Fibroblast of the conjunctiva (primary cell): ENCODE measurements at places on chromosomes 6 and 20.

DNA sequence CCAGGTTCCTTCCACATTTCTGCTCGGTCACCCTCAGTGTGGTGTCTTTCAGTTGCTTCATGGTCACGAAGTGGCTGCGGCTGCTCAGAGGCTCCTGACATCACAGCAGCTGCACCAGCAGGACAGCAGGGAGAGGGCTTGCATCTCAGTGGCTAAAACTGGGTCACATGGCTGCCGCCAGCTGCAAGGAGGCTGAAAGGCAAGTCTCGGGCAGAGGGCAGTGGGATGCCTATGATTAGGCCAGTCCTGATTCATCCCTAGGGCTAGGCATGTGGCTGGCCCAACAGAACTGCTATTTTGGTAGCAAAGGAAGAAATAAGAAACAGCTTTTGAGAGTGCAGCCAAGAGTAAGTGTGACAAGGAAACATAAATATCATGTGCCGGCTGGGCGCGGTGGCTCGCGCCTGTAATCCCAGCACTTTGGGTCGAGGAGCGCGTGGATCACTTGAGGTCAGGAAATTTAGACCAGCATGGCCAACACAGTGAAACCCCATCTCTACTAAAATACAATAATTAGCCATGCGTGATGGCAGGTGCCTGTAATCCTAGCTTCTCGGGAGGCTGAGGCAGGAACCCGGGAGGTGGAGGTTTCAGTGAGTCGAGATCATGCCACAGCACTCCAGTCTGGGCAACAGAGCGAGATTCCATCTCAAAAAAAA is 46.6 kb downstream of the RBM38 start:
- no peak for DNase-seq

- peak; percentile 65 for DNase-seq
Observed at GRCh38 chr20:36754656-36755222, 8.8 kb upstream of the NDRG3 start.

GRCh38 chr6:99276747-99277146 is 72.7 kb downstream of the FAXC start:
- DNase-seq = no peak

GRCh38 chr20:2237059-2237458 is 58.7 kb upstream of the TGM3 start:
- peak; percentile 83 for DNase-seq

GRCh38 chr6:68237205-68237604 is 397.9 kb upstream of the ADGRB3 start:
- no peak for DNase-seq

GRCh38 chr6:134482593-134483270 is 164.8 kb upstream of the SGK1 start:
- DNase-seq = no peak

- DNase-seq = no peak
Observed at GRCh38 chr6:16578695-16579285, 182.5 kb downstream of the ATXN1 start.

DNA sequence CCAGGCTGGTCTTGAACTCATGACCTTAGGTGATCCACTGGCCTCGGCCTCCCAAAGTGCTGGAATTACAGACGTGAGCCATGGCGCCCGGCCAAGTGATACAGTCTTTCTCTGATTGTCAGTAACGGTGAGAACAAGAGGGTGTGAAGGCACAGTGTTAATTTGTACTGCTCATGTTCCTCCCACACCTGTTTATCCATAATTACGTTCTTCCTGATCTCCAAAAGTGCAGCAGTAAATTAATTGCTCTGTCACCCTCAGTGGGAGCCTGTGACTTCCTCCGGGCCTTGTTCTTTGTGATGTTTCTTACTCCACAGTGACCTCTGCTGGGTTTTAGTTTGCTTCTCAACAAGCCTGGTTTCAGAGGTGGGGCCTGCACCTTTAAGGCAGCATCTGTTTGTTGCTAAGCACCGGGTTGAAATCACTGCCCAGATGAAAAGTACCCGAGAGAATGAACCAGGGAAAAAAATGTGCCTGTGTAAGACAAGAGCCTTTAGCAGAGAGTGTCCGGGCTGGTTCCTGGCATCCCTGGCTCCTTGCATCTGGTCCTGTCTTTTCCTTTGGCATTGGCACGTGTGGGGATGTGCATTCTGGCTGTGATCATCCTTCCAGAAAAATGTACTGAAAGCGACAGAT is 89.1 kb upstream of the CLDN20 start:
- peak; percentile 84 for DNase-seq

- no peak for DNase-seq
Observed at GRCh38 chr6:117908246-117909068, 1.4 kb downstream of the SLC35F1 start.

DNA sequence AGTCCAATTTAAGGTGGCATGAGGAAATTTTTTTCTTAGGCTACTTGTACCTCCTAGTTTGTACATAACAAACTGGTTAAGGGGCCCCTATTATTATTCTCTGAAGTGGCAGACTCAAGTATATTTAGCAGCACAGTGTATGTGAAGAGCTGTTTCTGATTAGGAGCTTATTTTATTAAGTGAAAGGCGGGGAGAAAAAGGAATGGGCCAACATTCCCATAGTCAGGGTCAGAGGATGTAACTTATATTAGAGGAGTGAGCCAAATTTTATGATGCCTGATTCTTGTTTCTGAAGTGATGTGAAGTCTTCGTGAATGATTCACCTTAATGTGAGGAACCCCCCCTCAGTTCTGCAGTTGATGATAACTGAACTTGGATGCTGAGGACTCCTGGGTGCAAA is 2.8 kb downstream of the HECA start:
- DNase-seq = peak; percentile 24

DNA sequence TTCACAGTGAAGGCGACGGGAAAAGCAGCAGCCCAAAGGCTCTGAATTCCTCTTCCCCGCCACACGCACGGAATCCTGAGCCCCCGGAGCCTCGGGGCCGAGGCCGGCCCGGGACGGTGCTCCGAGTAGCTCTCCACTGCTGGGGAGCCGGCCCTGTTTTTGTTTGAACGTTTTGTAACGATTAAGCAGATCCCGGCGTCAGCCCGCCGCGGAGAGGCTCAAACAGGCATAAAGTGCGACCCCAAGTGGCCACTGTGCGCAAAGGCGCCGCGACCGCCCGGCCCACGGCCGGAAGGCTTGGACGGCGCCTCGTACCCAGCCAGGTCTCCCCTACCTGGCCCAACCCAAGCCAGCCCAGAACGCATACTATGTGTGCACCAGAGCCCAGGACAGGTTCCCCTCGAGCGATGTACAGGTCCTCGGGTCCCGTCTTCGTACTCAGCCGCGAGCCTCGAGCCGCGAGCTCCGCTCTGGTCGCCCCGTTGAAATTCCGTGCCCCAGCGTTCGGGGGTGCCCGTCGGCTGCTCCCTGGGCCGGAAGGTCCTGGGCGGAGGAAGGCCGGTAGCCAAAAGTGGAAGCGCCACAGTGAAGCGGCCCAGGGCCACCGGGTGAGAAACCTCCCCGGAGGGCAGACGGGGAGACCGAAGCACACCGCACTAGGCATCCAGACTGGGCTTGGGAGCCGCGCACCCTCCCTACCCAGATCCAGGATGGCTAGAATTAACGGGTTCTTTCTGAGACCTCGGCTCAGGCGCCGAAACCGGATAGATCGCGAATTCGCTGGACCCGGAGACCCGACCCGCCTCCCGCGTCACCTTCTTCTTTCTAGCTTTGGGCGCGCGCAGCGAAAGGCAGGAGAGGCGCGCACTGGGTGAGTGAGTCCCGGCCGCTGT is 1.2 kb upstream of the MAFB start:
- peak; percentile 74 for DNase-seq

- DNase-seq = no peak
Observed at GRCh38 chr6:50826037-50826761, 7.5 kb downstream of the TFAP2B start.

DNA sequence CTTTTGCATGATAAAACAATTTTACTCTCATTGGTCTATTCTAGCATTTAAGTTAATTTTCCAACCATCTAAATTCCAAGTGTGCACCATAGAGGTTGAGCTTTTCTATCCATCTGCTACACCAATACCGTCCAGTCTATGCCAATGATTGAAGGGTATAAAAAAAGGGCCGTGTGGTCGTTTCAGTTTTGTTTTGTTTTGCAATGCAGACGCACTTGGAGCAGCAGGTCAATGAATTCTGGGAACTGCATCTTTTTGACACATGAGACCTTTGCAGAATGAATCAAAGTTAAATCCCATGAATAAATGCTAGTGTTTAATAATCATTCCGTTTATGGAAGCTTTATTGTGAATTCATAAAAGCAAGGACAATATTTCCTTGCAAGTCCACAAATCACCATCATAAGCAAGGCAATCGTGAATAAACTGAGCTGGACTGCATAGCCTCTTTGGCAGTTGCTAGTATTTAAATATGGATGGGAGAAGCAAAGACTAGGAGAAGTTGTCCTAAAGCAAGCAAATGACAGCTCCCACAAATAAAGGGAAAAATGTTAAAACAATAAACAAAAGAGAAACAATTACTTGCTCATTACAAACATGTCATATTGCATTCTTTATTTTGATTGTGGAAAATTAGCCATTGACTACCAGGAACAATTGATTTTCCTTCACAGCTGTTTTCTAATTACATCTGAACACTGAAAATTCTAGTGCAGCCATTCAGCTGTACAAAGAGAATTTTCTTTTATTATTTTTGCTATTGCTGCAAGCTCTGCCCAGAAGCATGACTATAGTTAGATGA is 649.7 kb upstream of the GJE1 start:
- no peak for DNase-seq

DNA sequence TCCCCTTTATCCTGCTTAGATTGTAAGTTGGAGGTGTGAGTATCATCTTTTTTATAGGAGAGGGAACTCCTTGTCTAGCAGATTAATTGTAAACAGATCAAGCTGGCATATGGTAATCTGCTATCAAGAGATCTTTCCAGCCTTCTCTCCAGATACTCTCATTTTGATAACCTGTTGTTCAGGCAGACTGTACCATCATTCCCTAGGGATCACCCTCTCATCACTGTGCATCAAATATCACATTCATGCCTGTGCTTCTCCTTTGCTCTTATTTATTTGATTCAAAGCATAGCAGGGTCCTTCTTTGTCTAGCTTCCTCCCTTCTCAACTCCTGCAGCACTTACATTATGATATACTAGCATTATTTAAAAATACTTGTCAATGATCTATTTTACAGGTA is 73.8 kb downstream of the LRRC1 start:
- no peak for DNase-seq

DNA sequence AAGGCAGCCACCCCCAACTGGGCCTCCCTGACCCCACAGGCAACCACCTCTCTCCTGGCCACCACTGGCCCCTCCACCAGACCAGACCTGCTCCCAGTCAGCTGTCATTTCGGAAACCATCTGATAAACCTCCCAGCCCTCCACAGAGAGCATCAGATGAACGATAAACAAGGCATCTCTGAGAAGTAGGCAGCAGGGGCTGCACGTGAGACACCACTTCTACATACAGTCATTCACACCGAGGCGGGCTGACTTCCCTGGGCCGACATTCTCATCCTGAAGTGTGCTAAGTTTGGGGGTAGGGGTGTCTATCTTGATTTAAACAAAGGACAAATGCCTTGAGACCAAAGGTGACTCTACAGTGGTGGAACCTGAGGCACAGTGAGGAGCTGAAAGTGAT is 13.8 kb downstream of the CPNE5 start:
- DNase-seq = no peak

- no peak for DNase-seq
Observed at GRCh38 chr20:59402681-59403080, 102.3 kb downstream of the EDN3 start.

DNA sequence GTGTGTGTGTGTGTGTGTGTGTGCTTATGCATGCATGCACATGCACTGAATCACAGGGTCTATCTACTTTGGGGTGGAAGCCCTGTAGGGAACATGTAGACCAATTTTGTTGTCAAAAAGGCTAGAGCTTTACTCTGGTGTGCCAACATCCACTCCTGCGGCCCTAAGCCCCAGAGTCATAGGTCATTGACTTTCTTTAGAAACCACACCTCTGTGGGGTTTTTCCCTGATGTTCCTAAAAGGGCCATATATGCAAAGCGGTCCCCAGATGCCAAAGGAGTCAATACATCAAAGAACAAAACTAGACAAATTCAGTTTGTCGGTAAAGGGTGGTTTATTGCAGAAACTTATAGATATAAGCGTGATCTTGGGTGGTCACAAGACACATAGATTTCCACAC is 29.8 kb upstream of the SLC2A12 start:
- DNase-seq = no peak

DNA sequence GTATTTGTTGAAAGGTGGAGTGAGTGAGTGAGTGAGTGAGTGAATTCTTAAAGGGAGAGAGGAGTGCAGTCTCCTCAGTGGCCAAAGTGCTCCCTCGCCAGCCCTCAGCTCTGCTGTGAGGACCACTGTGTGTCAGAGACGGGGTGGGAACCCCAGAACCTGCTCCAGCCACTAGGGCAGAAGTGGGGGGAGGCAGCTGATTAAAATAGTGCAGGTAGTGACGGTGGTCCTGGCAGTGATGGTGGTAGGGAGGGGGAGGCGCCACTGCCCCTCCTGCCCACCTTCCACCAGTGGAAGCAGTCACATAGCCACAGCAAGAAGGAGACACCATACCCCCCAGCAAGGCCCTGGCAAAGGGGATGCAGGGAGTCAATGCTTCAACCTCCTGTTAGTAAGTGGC is 133.5 kb downstream of the PHACTR3 start:
- no peak for DNase-seq

DNA sequence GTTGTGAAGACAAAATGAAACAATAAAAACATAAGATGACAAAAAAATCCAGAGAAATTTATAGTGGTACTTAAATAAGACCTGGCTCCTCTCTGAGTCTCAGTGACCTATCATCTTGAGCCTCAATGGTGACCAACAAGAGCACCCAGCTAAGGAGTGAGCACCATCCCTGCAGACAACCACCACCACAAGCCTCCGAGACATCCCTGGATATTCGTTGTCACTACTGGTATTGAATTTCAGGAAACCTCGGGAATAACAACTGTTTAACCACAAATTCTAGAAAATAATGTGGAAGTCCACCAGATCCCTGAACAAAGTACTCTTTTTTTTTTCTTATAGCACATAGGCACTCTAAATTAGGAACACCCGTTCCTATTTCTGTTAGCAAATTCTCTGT is 32.2 kb upstream of the ADGRF5 start:
- no peak for DNase-seq

DNA sequence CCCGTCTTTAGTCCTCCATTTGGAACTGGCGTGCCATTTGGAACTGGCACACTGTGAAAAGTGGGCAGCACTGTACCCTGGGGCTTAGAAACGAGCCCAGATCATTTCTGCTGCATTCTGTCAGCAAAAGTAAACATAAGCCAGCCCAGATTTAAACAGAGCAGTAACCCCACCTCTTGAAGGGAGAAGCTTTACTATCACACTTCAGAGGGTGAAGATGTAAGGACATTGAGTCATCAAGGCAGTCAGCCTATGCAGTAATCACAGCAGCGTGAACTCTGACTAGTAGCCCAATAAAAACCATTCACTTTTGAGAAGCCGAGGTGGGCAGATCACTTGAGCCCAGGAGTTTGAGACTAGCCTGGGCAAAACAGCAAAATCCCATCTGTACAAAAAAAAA is 216.9 kb downstream of the EYA2 start:
- no peak for DNase-seq

DNA sequence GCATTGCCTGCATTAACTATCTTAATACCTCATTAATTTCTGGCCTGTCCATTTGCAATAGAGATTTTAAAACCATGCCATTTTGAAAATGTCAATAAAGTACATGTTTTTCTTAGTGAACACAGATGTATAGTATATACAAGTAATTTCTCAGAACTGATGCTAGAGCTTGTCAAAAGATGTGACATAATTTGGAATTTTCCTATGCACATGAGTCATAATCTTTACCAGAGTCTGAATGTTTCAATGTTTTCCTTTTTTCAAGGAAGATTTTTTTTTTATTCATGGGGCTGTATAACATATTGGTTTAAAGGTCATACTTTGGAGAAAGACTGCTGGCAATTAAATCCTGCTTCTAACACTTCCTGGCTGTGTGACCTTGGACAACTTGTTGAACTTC is 1347.5 kb upstream of the ADGRB3 start:
- DNase-seq = peak; percentile 0

- no peak for DNase-seq
Observed at GRCh38 chr6:6798448-6798860, 209.9 kb downstream of the LY86 start.
